ENCODE measurements at places on chromosomes 11 and 22.

DNA sequence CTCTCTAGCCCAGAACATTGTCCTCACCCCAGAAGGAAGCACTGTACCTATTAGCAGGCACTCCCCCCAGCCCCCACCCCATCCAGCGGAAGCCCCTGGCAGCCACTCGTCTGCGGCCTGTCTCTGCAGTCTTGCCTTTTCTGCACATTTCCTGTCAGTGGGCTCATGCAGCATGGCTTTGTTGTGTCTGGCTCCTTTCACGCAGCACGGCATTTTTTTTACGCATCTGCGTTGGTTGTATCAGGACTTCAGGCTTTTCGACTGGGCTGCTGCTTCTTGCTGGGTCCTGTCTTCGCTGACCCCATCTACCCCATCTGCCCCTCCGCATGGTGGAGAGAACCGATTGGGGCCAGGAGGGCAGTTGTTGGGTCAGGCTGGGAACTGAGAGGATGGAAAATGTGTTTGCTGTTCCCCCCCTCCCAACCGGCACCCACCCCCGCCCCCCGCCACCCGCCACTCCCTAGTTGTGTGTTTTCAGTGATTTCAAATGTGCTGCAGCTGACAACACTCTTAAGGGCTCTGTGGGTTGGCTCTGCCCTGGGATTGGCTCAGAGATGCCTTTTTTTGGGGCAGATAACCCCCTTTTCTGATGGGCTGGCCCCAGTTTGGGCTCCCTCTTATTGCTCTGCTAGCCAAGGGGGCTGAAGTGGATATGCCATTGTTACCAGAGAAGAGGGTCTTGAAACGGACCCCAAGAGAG, 110.0 kb downstream of the KIAA1671 start:
- no peak overlapping the region for H3K4me3 ChIP-seq
- no peak overlapping the region for H3K27ac ChIP-seq

- no peaks in the 10 kb centered on the region for H3K36me3 ChIP-seq
- no peak overlapping the region for H3K27ac ChIP-seq
- no peak overlapping the region for H3K4me3 ChIP-seq
- no peak for DNase-seq
Measured at GRCh38 chr11:3905080-3905953, 49.9 kb downstream of the STIM1 start.

DNA sequence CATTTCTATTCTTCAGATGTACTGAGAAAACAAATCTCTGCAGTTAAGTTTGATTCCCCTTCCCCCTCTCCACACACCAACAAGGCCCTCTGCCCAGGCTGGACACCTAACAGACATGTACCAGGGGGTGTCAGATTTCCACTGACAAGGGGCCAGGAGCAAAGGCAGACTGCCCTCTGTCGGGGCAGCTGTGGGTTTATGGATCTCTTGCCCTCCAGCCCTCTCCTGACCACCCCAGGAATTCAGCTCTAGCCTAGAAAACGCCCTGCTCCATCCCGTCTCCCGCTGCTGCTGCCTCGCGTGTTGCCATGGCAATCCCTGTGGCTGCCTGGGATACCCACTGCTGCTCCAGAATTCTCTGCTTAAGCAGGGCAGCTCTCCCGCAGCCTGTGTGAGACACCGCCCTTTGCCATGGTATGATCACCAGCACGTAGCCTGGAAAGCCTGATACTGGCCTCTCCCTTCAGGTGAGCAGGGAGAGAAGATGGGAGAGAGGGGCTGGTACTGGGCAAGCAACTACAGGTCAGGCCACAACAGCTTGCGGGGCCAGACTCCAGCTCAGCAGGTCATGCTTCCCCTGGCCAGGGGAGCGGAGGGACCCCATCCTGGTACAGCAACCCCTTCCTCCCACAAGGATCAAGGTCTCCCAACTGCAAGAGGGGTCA, 41.6 kb downstream of the BUD13 start:
- no peaks in the 10 kb centered on the region for H3K36me3 ChIP-seq
- H3K4me3 ChIP-seq: no peak overlapping the region
- DNase-seq: peak; percentile 82
- H3K4me1 ChIP-seq: peaks cover 2% of the 10 kb centered on the region
- no peaks in the 10 kb centered on the region for H3K27me3 ChIP-seq

GRCh38 chr22:37275622-37276021, 6.7 kb upstream of the CYTH4 start:
- no peaks in the 10 kb centered on the region for H3K4me1 ChIP-seq
- no peaks in the 10 kb centered on the region for H3K27me3 ChIP-seq
- H3K4me3 ChIP-seq: no peak overlapping the region
- no peak overlapping the region for H3K27ac ChIP-seq

DNA sequence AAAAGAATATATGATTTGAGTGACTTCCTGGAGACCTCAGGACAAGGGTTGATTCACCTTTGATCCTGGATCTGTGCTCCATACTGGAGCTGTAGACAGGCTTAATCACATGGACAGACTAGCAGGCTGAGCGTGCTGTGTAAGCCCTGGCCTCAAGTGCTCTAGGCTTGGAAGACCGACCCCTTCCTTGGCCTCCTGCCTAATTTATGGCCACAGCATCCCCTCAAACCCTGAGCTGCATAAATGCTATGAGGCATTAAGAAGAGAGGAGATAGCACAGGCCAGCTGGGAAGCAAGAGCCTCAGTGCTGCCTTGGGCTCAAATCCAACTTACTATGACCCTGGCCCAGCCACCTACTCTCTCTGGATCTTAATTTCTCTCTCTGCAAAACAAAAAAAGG, 385.1 kb downstream of the BUD13 start:
- no peaks in the 10 kb centered on the region for H3K4me1 ChIP-seq
- no peaks in the 10 kb centered on the region for H3K36me3 ChIP-seq
- no peak for DNase-seq
- no peaks in the 10 kb centered on the region for H3K27me3 ChIP-seq
- no peak overlapping the region for H3K27ac ChIP-seq

Data from H9 (cell line).